ENCODE measurements at places on chromosomes 12 and 14.
A peak's percentile ranks its signal among the peaks of the same experiment; 100 is the strongest.

GRCh38 chr12:88153959-88154358 lies 11.9 kb downstream of the TMTC3 start:
- DNase-seq: no peak

GRCh38 chr12:48861111-48861510 lies 4.6 kb downstream of the RND1 start:
- DNase-seq: no peak

GRCh38 chr12:3091038-3091319 lies 13.8 kb downstream of the TSPAN9 start:
- no peak for DNase-seq

- DNase-seq: no peak
Measured at GRCh38 chr12:111780615-111781014, 13.9 kb downstream of the ALDH2 start.

- no peak for DNase-seq
Measured at GRCh38 chr14:93941293-93941910, 14.3 kb downstream of the FAM181A start.

GRCh38 chr12:117904051-117904450 lies 64.7 kb downstream of the KSR2 start:
- DNase-seq: no peak

GRCh38 chr14:66543996-66544395 lies 36.0 kb downstream of the GPHN start:
- no peak for DNase-seq

DNA sequence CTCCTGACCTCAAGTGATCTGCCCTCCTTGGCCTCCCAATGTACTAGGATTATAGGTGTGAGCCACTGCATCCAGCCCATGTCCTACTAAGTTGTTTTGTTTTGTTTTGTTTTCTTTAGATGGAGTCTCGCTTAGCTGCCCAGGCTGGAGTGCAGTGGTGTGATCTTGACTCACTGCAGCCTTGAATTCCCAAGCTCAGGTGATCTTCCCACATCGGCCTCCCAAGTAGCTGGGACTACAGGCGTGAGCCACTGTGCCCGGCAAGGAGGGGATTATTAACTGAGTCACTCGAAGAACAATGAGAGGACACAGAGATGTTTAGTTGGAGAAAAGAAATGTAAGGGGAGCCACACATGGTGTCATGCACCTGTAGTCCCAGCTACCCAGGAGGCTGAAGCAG lies 18.0 kb upstream of the ERBB3 start:
- no peak for DNase-seq

DNA sequence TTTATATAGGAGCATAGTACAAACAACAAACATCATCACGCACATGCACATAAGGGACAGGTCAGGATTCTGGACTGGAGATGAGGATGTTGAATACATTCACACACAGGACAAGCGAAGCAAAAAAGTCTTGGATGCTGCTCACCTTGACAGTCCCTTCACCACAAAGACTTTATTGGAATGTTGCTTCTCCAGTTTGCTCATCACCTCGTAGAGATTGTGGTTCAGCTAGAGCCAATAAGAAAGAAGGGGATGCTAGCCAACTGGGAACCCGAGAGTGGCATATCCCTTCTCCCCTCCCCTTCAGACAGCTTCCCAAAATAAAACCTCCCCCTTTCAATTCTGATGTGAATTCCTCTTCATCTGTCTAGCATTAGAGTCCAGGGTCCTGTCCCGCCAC lies 25.4 kb upstream of the SMAGP start:
- no peak for DNase-seq

GRCh38 chr12:116015525-116015924 lies 262.0 kb downstream of the MED13L start:
- no peak for DNase-seq

GRCh38 chr12:121223292-121224285 lies 13.7 kb downstream of the P2RX4 start:
- peak; percentile 33 for DNase-seq

- no peak for DNase-seq
Measured at GRCh38 chr14:101959277-101959676, 5.1 kb upstream of the DYNC1H1 start.

DNA sequence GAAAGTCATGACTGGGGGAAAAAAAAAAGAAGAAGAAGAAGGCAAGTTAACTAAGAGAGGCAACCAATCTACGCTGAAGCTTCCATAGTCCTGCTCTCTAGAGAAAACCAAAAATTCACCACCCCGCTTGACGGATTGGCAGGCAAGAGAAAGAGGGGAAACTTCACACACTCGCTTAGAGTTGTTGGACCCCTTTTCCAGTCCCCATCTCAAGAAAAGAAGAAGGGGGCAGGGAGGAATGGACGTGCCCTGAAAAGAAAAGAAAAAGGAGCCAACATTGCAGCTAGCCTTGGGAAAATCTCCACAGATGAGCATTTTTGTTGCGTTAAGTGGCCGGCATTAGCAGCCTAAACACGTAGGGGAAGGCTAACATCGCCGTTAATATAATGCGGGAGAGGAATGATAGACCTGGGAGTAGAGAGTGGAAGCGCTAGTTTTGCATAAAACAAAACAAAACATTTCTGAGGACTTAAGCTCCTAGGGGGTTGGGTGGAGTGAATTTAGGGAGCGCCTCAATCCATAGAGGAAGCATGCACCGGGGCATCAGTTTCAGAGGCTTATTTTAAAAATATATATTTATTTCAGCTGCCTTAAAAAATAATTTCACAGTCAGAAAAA lies 11.3 kb upstream of the FOXG1 start:
- DNase-seq: no peak

DNA sequence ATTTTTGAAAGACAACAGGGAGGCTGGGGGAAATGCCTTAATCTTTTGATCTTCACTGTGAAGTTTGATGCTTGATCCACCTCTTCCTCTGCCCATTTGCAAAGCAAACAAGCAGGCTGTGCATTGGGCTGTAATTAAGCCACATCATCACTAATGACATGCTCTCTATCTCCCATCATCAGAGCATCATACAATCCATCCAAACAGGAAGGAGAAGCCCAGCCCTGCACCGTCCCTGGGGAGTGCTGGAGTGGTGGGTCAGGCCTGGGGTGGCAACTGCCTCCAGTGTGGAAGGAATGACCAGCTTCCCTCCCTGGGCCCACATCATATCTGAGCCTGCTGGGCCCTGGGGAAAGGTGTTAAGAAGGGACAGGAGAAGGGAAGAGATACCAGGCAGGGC lies 6.9 kb upstream of the KRT74 start:
- no peak for DNase-seq

DNA sequence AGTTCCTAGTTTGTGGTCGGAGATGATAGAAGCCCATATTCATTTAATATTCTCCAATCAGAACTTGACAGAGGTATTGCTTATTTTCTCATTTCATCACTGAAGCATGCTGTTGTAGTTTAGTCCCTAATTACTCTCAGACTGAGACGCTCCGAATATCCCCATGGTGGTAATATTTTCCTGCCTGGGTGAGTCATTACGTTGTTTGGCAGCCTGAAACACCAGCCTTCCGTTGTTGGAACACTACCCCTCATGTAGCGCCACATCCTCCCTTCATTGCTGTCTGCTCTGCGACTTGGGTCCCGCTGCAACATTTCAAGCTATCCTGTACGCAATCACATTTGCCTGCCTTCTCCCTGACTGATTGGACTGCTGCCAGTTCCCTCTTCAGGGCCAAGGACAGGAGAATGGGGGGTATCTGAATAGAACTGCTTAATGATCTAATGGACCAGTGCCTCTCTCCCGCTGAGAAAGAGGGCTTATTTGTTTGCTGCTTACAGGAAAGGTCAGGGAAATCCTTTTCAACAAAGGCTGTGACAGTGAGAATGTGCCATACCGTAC lies 369.1 kb downstream of the NPAS3 start:
- no peak for DNase-seq

GRCh38 chr14:105229099-105229655 lies 19.2 kb upstream of the BTBD6 start:
- DNase-seq: no peak

DNA sequence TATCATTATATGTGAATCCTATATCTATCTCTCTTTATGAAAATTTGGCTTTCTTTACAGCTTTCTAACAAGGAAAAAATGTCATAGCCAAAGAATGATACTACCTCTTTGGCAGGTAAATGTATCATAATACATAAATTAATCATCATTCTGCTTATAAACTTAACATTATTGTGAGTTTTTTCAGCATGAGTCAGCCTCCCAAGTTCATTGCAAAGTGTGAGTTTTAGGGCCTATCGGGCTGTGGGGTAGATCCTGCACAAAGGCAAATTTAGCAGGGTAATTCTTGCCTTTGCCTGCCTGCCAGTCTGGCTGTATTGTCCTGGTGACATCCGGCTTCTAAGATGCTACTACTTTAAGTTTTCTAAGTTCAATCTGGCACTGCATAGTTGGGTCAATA lies 412.6 kb downstream of the MDGA2 start:
- no peak for DNase-seq

- no peak for DNase-seq
Measured at GRCh38 chr12:48175613-48176416, 7.6 kb upstream of the CCDC184 start.

GRCh38 chr14:35366056-35366451 lies 38.5 kb downstream of the NFKBIA start:
- no peak for DNase-seq

DNA sequence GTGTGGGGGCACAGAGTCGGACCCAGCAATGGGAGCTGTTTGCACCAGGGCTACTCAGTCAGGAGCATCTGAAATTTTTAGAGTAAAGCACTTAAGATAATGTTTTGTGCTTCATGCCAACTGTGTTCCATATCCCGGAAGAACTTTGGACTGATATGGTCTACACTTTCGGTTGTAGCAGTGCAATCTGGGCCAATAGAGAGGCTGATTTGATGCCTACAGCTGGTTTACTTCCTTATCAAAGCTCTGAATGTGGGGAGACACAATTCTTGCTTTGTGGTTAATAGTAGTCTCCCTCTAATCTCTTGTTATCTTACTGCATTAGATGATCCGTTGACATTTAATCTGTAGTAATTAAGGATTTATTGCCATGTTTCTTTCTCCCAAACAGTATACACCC lies 7.8 kb upstream of the VDR start:
- DNase-seq: no peak

GRCh38 chr12:75236206-75236605 lies 26.6 kb upstream of the KCNC2 start:
- DNase-seq: no peak

DNA sequence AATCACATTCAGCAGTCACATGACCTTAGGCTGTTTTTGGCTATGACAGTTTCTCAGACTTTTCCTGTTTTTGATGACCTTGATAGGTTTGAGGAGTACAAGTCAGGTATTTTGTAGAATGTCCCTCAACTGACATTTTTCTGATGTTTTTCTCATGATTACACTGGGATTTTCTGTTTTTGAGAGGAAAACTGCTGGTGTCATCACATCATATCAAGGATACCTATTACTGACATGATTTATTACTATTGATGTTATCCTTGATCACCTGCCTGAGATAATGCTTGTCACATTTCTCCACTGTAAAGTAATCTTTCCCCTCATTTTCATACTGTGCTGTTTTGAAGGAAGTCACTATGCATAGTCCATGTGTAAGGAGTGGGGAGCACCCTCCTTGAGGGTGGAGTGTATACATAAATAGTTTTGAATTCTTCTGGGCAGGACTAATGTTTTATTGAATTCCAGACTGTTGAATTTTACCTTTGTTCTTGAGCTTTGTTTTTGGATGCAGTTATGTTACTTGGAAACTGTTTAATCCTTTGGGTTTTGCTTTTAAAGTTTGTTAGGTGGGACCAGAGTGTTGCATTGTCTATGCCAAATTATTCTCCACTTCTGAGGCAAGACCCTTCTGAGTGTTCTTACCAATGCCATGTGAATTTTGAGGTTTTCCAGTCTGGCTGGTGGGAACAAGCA lies 444.5 kb upstream of the FAR2 start:
- DNase-seq: no peak

DNA sequence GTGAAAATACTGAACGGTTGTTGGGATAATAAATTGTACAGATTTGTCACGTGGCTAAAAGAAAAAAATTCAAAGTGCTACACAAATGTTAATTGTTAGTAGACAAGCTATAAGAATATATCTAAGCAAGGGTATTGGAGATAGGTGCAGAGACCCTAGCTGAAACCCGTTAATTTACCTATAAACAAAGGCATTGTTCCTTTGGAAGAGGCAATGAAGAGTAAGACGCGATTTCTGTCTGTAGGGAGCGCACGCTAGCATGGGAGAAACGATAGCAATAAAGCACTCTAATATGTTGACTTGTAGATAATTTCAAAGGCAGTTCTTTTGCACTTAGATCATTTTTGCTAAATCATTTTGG lies 565 bp downstream of the CCDC77 start:
- no peak for DNase-seq

- DNase-seq: no peak
Measured at GRCh38 chr14:96625426-96625985, 123.3 kb downstream of the PAPOLA start.

GRCh38 chr12:104553421-104553820 lies 96.7 kb downstream of the CHST11 start:
- DNase-seq: no peak

DNA sequence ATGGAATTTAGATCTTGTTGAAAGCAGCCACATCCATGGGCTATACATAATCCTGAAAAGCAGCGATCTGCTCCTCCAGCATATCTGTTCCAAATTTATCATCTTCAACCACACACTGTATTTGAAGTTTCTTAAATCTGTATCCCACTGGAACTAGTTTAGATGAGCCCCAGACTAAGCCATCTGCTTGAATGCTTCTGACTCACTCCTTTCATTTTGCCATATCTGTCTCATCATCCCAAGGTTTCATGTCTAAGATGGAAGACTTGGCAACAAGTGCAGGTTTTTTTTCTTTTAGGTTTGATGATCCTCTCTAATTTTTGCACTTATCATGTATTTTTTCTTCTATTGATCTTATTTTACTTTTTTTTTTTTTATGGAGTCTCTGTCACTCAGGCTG lies 54.4 kb upstream of the TMEM263 start:
- no peak for DNase-seq

DNA sequence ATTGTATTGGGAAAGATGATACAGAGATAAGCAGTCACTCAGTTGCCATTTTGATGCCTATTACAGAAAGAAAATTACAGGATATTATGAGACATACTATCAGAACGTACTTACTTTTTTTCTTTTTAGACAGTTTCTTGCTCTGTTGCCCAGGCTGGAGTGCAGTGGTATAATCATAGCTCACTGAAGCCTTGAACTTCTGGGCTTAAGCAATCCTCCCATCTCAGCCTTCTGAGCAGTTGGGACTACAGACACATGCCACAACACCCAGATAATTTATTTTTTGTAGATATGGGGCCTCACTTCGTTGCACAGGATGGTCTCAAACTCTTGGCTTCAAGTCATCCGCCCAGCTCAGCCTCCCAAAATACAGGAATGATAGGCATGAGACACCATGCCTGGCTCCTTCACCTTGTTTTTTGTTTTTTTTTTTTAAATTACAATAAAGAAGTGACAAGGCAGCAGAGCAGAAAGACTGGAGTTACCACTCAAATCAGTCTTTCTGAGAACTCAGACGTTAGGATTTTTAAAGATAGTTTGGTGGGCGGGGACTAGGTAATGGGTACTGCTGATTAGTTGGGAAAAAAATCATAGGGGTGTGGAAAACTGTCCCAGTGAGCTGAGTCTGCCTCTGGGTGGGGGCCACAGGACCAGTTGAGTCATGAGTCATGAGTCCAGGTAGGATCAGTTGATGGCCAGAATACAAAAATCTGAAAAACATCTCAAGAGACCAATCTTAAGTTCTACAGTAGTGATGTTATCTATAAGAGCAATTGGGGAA lies 11.5 kb upstream of the CPM start:
- no peak for DNase-seq
